ENCODE measurements at places on chromosomes 3 and 15.

- DNase-seq, result no peak
Observed at GRCh38 chr15:93057618-93058017, 31.4 kb downstream of the RGMA start.

GRCh38 chr3:23221136-23221535 is 18.0 kb downstream of the UBE2E2 start:
- DNase-seq, result no peak

- DNase-seq, result peak; percentile 75
Observed at GRCh38 chr15:71471347-71471746, 339.0 kb upstream of the NR2E3 start.

DNA sequence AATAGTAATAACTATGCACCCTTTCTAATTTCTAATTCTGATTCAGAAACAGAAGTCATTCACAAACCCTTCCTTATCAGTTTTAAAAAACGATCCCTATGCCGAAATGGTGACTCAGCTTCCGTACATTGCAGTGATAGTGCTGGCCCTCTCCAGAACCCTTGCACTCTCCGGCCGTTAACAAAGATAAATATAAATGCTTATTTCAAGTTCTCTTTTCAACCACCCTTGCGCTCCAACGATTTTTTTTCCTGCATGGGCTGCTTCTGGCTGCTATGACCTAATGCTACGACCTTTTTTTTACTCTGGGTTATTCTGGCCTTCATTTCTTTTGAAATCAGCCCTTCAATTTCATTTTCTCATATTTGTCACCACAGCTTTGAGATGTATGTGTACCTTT is 646.2 kb downstream of the NTRK3 start:
- DNase-seq, result no peak

GRCh38 chr15:65339920-65340319 is 35.4 kb downstream of the RNU5B-1 start:
- no peak for DNase-seq

DNA sequence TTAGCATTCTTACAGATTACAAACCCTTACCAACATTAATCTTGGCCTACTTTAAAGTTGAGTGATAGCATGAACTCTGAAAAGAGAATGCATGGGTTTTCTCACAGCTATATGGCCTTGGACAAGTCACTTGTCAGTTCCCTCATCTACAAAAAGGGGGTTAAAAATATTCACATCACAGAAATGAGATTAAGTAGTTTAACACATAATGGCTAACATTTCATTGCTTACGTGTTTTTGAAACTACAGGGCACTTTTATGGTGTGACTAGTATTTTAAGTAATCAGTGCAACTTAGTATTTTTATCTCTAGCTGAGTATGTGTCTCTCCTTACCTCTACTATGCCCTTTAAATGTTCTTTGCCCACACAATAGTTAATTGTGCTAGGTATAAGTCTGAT is 13.8 kb downstream of the TRIM59 start:
- DNase-seq, result no peak

GRCh38 chr3:148729476-148730055 is 31.9 kb downstream of the AGTR1 start:
- no peak for DNase-seq

DNA sequence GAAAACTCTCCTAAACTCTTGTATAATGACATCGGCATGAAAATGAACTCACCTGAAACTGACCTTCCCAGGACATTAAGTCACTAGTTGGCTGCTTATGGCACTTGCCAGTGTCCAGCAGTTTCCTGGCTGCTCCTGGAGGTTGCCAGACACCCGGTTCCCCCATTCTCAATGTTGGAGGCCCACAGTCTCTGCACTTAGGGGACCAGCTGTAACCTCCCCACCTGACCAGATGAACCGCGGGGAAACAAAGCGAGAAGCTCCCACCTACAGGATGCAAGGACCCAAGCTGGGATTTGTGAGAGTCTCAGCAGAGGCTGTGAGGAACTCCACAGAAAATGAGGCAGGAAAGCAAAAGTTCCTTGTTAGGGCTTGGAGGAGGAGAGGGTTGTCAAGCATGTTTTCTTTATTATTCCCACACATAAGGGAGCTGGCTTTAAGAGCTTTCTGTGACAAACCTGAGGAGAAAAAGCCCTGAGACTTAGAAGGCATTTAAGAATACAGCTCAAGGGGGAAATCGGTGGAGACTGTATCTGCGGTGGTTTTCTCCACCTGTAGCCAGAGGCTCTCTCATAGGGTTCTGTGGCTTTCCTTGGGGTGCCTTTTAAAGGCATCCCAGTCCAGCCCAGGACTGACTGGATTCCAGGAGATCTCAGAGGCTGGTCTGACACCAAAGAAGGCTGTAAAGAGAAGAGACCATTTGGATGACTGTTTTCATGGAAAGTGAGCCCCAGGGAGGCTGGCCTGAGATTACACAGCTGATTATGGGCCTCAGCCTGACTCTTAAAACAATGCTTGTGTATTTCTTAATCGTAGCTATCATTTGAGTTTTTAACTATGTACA is 4.6 kb downstream of the TPM1 start:
- DNase-seq, result no peak

DNA sequence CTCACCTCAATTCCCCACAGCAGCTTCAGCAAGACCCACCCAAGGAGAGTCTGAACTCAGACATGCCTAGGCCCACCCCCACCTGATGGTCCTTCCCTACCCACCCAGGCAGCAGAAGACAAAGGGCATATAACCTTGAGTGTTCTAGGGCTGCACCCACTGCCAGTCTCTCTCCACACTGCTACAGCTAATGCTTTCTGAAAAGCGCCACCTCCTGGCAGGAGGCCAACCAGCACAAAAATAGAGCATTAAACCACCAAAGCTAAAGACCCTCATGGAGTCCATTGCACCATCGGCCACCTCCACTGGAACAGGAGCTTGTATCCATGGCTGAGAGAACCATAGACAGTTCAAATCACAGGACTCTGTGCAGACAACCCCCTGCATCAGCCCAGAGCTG is 11.3 kb upstream of the RPL39L start:
- DNase-seq, result no peak

GRCh38 chr15:51677452-51677851 is 3.9 kb upstream of the SCG3 start:
- no peak for DNase-seq

- DNase-seq, result no peak
Observed at GRCh38 chr15:87549296-87549695, 707.2 kb downstream of the NTRK3 start.

GRCh38 chr3:36149447-36149865 is 230.8 kb upstream of the STAC start:
- peak; percentile 46 for DNase-seq

DNA sequence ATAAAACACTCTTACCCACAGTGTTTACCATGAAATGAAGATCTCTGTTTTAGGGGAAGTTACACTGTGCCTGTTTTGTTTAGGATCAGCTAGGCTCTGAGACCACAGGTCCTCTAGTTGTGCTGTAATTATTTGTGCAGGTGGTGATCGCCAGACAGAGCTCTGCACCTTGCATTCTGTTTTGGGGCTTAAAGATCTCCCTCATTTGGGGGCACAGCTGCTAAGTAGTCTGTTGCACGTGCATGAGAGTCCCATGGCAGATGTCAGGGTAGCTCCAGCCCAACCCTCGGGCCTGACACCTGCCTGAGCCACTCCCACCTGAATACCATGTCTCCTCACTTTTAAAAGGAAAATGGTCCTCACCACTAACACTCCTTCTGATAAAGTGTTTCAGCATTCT is 12.4 kb downstream of the C3orf20 start:
- DNase-seq, result no peak

GRCh38 chr15:71677766-71678165 is 132.6 kb upstream of the NR2E3 start:
- DNase-seq, result no peak

GRCh38 chr15:80895965-80896364 is 93.7 kb downstream of the MESD start:
- DNase-seq, result no peak

DNA sequence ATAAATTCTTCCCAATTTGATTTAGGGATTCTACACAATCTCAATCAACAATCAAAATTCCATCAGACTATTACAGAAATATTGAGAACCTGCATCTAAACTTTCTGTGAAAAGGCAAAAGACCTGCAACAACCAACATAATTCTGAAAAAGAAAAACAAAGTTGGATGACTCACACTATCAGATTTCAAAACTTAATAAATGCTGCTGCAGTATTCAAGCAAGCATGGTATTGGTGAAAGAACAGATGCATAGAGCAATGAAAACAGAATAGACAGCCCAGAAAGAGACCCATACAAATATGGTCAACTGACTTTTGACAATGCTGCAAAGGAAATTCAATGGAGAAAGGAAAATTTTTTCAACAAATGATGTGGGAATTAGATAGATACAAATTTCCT is 477.1 kb upstream of the NR2F2 start:
- DNase-seq, result no peak

DNA sequence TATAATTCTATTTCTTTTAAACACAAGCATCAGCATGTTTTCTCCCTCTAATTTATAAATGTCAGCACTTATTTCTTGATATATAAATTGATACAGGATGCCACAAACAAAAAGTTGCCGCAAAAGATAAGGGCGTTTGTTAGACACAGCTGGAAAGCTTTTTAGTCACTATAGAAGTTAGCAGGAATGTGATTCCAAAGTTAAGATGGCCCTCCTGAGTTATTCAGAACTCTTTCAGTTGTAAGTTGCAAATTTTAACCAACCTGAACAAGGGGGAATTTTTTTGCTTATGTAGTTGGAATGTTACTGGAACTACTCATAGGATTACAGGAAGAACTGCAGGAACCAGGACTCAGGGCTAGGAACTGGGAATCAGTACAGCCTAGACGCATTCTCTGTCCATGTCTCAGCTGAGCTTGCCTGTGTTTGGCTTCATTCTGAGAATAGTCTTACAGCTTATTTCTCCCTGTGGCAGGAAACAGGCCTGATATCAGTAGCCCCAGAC is 166.3 kb downstream of the VGLL4 start:
- no peak for DNase-seq

- DNase-seq, result no peak
Observed at GRCh38 chr3:46399098-46399497, 7.8 kb downstream of the CCR5AS start.

DNA sequence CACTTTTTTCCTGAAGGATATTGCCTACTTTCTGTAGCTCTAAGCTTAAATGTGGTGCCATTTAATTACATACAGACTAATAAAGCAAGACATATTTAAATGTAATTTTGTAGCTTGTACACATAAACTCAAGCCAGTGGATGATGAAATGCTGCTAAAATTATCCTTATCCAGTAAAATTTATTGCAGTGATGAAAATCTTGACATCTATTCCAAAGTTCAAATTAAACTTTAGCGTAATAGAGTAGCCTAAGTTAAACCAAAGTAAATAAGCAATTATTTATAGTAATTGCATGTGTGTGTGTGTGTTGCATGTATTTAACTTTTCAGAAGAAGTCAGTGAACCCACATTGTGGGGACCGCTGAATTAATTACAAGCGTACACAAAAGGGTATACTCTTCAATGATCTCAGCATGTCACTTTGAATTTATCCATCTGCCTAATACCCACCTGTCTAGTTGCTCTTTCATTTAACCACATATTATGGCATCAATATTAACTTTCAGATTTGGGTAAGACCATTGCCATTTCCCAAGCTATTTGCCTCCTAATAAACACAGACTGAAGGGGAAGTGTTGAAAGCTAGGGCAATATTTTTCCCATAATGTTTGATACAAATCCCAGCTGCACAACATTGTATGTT is 85.0 kb downstream of the MECOM start:
- no peak for DNase-seq

DNA sequence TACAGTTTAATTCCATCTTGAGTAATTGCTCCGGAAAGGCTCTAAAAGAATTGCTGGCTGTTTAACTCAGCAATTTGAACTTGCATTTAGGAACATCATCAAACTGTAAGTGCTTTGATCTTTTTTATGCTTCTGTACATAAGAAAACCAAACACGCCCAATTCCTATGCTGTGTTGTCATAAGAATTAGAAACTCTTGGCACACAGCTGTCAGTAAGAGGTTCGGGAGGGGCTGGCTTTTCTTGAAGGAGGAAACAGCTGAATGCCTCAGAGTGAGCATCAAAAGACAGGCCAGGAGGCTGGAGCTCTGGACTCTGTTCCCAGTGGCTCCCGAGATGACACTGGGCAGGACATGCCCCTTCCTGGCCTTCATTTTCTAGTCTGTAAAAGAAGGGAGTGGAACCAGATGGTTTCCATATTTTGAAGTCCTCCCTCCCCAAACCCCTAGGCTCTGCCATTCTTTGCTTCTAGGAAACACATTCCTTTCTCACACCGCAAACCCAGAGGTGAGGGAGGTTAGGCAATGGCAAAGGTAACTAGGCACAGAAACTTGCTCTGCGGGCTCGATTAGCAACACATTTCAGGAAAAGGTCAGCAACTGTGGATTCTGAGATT is 73.7 kb upstream of the DLG1 start:
- DNase-seq, result peak; percentile 100

GRCh38 chr3:464255-464654 is 267.7 kb downstream of the CHL1 start:
- DNase-seq, result no peak

- no peak for DNase-seq
Observed at GRCh38 chr3:113261626-113262303, 50.4 kb downstream of the BOC start.

DNA sequence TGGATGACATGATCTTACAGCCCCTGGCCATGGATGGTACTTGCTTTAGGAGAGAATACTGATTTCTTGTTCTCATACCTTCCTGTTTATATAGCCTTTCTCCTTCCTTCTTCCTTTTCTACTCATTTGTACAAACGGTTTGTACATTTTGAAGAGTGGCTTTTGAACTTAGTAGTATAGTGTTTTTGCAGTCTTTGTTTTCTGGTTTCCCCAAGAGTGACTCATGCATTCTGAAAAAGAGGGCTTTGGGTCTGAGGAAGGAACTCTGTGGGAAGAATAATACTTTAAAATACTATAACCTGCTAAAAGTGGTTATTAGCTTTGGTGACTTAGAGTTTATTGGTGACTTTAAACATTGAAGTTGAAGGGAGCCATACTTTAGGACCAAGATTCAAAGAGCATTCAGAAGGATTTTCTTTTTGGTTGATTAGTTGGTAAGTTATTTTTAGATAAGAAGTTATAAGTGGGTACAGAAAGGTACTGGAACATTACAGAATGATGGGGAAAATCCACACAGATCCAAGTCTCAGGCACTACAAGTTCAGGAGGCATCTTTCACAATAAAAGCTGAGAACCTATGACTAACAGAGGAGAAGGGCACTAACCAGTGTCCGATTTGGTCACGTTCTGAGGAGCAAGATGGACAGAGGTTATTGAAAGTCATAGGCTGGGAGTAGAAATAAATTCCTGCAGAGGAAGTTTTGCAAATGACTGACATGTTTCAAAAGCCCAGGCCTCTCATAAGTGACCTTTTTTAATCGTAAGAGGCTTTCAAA is 369.6 kb upstream of the AZI2 start:
- no peak for DNase-seq

Data from PC-9 (cell line).